RKO (cell line): ENCODE measurements at places on chromosomes 7 and 10.

GRCh38 chr10:21803374-21803773 is 200.2 kb downstream of the DNAJC1 start:
- no peak for DNase-seq

GRCh38 chr7:24948739-24949138 is 31.2 kb downstream of the OSBPL3 start:
- no peak for DNase-seq

- DNase-seq, result peak; percentile 22
Observed at GRCh38 chr7:11492307-11492706, 339.7 kb downstream of the THSD7A start.

- DNase-seq, result no peak
Observed at GRCh38 chr7:68364886-68365625, 1233.2 kb upstream of the AUTS2 start.

- DNase-seq, result peak; percentile 78
Observed at GRCh38 chr7:94510582-94511496, 1.2 kb downstream of the CASD1 start.

- no peak for DNase-seq
Observed at GRCh38 chr7:73988197-73988596, 39.8 kb upstream of the ELN start.

GRCh38 chr7:82567356-82567755 is 123.8 kb upstream of the CACNA2D1 start:
- no peak for DNase-seq

- no peak for DNase-seq
Observed at GRCh38 chr10:43707770-43708169, 59.1 kb upstream of the ZNF32 start.

DNA sequence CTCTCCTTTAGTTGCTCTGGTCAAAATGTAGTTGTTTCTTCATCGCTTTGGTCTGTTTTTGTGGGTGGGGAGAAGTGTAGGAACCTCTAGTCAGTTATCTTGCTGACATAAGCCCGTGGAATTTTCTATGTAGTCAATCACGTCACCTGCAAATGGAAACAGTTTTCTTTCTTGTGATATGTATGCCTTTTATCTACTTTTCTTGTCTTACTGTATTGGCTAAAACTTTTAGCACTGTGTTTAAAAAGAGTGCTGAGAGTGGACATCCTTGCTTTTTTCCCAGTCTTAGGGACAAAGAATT is 42.3 kb downstream of the AKR1E2 start:
- no peak for DNase-seq
